ENCODE measurements at places on chromosomes 3 and 15. TPM values are rescaled to one million over a fixed set of nuclear protein-coding genes. Genes with fewer than 3 reads are reported as not detected.

- H3K4me1 ChIP-seq: no peaks in the 10 kb centered on the region
- no peak for DNase-seq
- H3K36me3 ChIP-seq: no peaks in the 10 kb centered on the region
- peak overlapping the region; percentile 72 for H3K27ac ChIP-seq
These were observed 37.6 kb downstream of the FAM3D start for GRCh38 chr3:58628823-58629562.

GRCh38 chr3:77066829-77067228 is 26.9 kb downstream of the ROBO2 start:
- no peak for DNase-seq
- H3K4me1 ChIP-seq: no peaks in the 10 kb centered on the region
- no peaks in the 10 kb centered on the region for H3K36me3 ChIP-seq

GRCh38 chr3:46524008-46524407 is 26.2 kb downstream of the RTP3 start:
- H3K27ac ChIP-seq: no peak overlapping the region
- H3K36me3 ChIP-seq: peaks cover 11% of the 10 kb centered on the region
- no peaks in the 10 kb centered on the region for H3K27me3 ChIP-seq
- H3K4me1 ChIP-seq: no peaks in the 10 kb centered on the region

DNA sequence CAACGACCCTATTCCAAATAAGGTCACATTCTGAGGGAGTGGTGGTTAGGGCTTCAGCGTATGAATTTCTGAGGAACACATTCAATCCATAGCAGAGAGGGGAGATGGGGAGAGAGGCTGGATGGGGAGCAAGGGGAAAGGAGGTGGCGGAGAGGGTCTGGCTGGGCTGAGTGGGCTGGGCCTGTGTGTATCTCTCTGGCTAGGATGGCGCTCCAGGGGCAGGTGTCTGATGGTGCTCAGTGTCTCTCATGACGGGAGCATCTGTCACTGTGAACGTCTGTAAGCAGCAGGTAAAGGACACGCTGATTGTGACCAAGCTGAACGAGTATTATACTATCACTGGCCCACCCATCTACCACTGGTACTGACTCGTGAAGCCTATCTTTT is 159.6 kb downstream of the XXYLT1 start:
- peak; percentile 60 for DNase-seq
- no peaks in the 10 kb centered on the region for H3K36me3 ChIP-seq
- H3K4me1 ChIP-seq: peaks cover 9% of the 10 kb centered on the region
- no peaks in the 10 kb centered on the region for H3K27me3 ChIP-seq

DNA sequence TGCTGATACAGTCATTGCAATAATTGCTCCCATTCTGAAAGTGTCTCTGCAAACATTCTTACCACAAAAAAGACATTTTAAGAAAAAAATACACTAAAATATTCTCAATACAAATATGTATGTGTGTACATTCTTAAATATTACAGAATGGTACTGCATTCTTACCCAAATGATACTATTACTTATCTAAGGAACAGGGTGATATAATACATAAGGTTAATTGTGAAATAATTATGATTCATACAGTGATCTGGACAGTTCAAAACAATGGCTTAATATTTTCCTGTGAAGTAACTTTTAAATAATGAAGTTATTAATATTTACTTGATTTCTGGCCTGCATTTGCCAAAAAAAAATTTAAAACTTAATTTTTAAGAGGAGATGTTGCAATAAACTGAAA is 694.6 kb downstream of the TUSC7 start:
- no peak overlapping the region for H3K27ac ChIP-seq
- no peaks in the 10 kb centered on the region for H3K27me3 ChIP-seq
- H3K4me1 ChIP-seq: no peaks in the 10 kb centered on the region
- no peaks in the 10 kb centered on the region for H3K36me3 ChIP-seq
- DNase-seq: no peak

- H3K4me1 ChIP-seq: no peaks in the 10 kb centered on the region
- no peak overlapping the region for H3K27ac ChIP-seq
- no peaks in the 10 kb centered on the region for H3K36me3 ChIP-seq
- no peaks in the 10 kb centered on the region for H3K27me3 ChIP-seq
These were observed 117.6 kb downstream of the PDE8A start for GRCh38 chr15:85099195-85099803.

DNA sequence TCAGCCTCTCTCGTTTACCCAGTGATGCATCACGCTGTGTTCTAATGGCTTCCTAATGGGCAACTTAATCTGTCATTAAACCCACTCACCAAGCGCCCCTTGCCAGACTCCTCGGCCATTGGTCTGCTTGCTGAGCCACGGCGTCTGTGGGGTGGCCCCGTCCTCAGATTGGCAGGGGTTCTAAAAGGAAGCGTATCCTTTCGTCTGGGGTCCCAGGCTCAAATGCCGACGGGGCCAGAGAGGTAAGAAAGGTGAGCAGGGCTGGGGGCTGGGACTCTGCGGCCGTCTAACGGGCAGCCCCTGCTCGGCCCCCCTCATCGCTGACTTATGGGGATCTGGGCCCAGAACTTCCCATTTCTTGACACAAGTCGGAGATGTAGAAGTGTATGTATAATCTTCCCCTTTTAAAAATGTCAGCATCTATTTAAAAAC is 315.1 kb upstream of the PROK2 start:
- no peaks in the 10 kb centered on the region for H3K27me3 ChIP-seq
- no peak overlapping the region for H3K4me3 ChIP-seq
- no peaks in the 10 kb centered on the region for H3K36me3 ChIP-seq
- H3K4me1 ChIP-seq: peaks cover 11% of the 10 kb centered on the region
- DNase-seq: peak; percentile 66

DNA sequence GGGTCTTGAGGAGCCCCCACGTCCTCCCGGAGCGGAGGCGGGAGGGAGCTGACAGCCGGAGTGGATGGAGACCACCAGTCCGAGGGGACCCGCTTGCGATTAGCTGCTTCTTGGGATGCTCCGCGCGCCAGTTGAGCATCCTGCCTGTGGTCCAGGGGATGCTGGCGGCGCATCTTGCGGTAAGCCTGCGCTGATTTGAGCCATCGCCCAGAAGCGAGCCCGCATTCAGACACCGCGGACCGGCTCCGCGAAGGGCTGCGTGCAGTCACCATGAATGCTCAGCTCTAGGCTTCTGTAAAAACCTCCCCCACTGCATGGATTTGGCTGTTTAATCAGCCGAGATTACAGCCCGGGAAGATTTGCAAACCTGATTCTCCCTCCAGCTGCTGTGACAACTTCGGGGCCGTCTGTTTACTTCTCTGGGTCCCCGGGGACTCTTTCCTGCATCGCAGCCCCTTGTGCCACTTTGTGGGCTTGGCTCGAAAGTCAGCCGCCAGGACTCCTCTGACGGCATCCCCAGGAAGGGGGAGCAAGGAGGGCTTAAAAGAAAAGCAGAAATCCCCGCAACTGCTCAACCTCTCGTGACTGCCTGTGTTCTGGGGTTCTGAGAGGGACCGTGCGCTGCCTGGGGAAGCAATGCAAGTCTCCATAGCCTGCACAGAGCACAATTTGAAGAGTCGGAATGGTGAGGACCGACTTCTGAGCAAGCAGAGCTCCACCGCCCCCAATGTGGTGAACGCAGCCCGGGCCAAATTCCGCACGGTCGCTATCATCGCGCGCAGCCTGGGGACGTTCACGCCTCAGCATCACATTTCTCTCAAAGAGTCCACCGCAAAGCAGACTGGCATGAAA is 171.1 kb downstream of the KCNAB1 start:
- peak overlapping the region; percentile 11 for H3K4me3 ChIP-seq
- peak; percentile 63 for DNase-seq
- no peaks in the 10 kb centered on the region for H3K36me3 ChIP-seq
- peaks cover 8% of the 10 kb centered on the region for H3K4me1 ChIP-seq
- no peak overlapping the region for H3K27ac ChIP-seq

DNA sequence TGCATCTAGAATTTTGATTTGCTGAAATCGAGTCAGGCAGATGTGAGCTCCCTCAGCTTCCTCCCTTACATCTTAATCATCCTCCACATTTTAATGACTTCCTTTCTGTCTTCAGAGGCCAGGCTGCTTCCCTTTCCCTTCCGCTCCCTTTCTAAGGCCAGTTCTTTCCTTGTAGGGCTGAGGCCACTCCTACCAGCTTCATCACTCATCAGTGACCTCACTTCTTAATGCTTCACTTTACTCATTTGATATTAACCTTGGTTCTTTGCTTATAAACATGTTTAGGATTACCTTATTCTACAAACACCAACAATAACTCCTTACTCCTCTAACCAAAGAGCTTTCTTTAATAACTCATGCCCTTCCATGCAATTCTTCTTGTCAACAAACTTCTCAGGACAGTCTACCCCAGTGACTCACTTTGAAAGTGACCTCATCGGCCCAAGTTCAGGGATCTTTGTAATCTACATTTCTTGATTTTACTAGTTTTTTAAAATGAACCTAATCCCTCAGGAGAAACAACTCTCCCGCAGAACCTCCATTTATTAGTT is 23.9 kb downstream of the ILDR1 start:
- H3K36me3 ChIP-seq: no peaks in the 10 kb centered on the region
- no peaks in the 10 kb centered on the region for H3K27me3 ChIP-seq
- no peak for DNase-seq
- H3K27ac ChIP-seq: peak overlapping the region; percentile 36

KBTBD12 gene
- polyA plus RNA-seq: 1.8 TPM

ANKRD63 gene
- polyA plus RNA-seq: not detected

MAP6D1 gene
- polyA plus RNA-seq: not detected

IL17RC gene
- polyA plus RNA-seq: 13.8 TPM

DNAH12 gene
- not detected for polyA plus RNA-seq
